Activated CD4-positive, CD25-positive, alpha-beta regulatory T cell treated with anti-CD3 and anti-CD28 coated beads, Interleukin-2, amount 50 U/mL, for 16 hours (primary cell): ENCODE measurements at places on chromosomes 12 and 14.

DNA sequence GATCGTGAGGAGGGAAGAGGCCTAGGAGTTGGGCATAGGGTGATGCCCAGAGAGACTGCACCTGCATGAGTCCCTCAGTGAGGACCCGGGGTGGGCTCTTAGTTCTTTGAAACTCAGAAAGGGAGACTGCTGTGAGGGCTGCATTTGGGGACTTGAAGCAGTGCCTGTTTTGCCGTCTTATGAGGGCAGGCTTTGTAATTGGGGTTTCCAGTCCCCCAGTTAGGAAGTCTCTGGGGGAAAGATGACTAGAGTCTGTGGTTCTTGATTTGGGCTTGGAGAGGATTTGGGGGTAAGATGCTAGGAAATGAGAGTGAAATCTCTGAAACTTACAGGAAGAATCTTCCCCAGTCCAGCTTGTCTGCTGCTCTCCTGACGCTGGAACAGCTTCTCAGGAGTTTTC is 99.6 kb downstream of the ARF6 start:
- no peak for DNase-seq

- no peak for DNase-seq
Observed at GRCh38 chr12:11652351-11653040, 3.0 kb downstream of the ETV6 start.

DNA sequence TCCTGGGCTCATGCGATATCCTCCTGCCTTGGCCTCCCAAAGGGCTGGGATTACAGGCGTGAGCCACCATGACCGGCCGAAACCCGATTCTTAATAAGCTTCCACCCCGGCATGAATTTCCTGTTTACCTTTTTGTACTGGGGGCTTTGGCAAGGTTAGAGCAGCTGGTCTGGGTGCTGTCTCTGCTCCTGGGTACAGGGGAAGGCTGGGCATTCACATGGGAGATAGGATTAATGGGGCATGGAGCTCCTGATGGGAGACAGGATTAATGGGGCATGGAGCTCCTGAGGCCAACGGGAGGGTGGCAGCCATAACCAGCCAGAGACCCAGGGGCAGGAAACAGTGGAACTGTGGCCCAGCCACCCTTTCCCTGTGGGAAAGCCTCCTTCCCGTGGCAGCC is 69.5 kb upstream of the DICER1 start:
- no peak for DNase-seq

- no peak for DNase-seq
Observed at GRCh38 chr14:60882219-60882618, 98.7 kb downstream of the TRMT5 start.

GRCh38 chr12:94659346-94659930 is 9.1 kb upstream of the TMCC3 start:
- no peak for DNase-seq

DNA sequence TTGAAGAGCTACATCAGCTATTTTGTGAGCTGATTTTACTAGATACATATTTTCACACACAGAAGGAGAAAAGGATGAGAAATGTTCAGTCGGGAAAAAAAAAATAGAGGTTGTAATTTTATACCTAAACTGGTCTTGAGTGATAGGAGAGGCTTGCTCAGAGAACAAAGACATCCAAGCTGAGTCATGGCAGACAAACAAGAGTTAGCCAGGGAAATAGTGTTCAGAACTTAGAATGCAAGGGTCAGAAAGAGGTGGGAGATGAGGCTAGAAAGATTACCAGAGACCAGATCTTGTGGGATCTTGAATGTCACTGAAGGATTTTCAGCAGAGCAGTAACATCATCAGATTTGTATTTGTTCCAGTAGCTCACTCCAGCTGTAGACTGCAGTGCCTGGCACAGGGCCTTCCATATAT is 121.9 kb upstream of the ATF1 start:
- no peak for DNase-seq

- DNase-seq = no peak
Observed at GRCh38 chr14:93212432-93212831, 5.4 kb downstream of the UBR7 start.

DNA sequence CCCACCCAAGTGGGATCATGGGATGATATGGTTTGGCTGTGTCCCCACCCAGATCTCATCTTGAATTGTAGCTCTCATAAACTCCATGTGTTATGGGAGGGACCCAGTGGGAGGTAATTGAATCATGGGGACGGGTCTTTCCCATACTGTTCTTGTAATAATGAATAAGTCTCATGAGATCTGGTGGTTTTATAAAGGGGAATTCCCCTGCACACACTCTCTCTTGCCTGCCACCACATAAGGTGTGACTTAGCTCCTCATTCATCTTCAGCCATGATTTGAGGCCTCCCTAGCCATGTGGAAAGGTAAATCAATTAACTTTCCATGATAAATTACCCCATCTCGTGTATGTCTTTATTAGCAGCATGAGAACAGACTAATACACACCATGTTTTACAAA is 109.2 kb downstream of the IGF1 start:
- DNase-seq = no peak
